ENCODE measurements at places on chromosomes 3 and 15. TPM values are rescaled to one million over a fixed set of nuclear protein-coding genes. Genes with fewer than 3 reads are reported as not detected.

The CAMK1 gene
- 27.0 TPM for total RNA-seq

The GRK7 gene
- total RNA-seq: not detected

The CPA3 gene
- not detected for total RNA-seq

The GOLGA6B gene
- total RNA-seq: not detected

The SLC6A1 gene
- not detected for total RNA-seq

The SNX33 gene
- total RNA-seq: 3.5 TPM

The RASGRF1 gene
- not detected for total RNA-seq

The ITPKA gene
- 0.44 TPM for total RNA-seq

The KIF23 gene
- 44.4 TPM for total RNA-seq

The SPTBN5 gene
- total RNA-seq: 0.31 TPM

The CLDN16 gene
- not detected for total RNA-seq

The NR1I2 gene
- total RNA-seq: 0.35 TPM

The TGM4 gene
- total RNA-seq: not detected

The PIGBOS1 gene
- total RNA-seq: 11.9 TPM

The TERC gene
- 13.7 TPM for total RNA-seq

The GCNT3 gene
- total RNA-seq: not detected

The CACNA2D2 gene
- total RNA-seq: 0.73 TPM

The LRRC34 gene
- 2.5 TPM for total RNA-seq

The PAK6 gene
- 1.7 TPM for total RNA-seq

The TRNT1 gene
- 58.9 TPM for total RNA-seq

The CHRNA7 gene
- not detected for total RNA-seq

The ITIH3 gene
- total RNA-seq: not detected

The LYSMD2 gene
- 25.1 TPM for total RNA-seq

The TF gene
- 0.26 TPM for total RNA-seq

The TMCO5A gene
- total RNA-seq: not detected

The CPEB1 gene
- total RNA-seq: 0.44 TPM

Measured in CD8-positive, alpha-beta memory T cell (primary cell).